ENCODE measurements at places on chromosomes 3 and 15.
A peak's percentile ranks its signal among the peaks of the same experiment; 100 is the strongest.

DNA sequence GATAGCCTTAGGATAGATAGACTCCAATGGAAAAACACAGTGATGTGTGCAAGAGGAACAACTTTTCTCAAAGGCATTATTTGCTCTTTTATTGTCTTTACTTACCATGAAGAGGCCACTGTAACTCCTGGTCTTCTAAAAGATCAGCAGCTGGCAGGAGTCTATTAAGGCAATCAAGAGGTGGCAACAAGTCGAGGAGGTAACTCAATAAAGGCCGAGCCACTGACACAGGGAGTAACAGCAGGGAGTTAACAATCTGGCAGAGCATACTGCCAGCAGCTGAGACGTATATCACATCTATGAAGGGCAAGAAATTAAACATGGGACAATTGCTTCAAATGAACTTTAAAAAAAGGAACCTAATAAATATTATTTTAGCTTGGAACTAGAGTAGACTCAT, 106.2 kb downstream of the HERC1 start:
- no peak for DNase-seq

DNA sequence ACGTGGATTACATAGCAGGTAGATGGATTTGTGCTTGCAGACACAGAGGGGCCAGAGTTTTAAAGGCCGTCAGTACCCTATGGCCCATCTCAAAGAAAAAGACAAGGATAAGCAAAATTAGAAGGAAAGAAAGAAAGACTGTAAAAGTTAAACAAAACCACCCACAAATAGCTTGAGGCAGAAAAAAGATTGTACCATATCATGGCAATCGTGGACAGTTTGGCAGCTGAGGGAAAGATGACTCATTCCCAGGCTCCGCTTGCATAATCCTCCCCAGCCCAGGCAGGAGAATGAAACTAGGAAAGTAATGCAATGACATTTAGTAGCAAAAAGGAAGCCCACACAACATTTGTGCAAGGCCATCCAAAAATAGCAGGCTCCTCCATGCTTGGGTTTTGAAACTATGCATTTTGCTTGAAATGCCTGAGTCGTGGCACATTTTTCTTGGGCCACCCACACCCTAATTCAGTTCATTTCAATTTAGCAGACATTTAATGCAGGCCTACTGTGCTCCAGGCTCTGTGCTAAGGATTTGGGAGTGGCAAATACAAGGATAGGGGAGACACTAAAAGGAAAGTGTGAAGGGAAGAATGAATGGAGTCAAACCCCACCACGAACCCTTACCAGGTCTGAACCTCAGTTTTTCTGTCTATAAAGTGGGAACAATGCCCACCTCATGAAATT, 40.9 kb upstream of the SMAD3 start:
- DNase-seq: peak; percentile 91

GRCh38 chr15:80105595-80105994, 46.1 kb downstream of the ZFAND6 start:
- DNase-seq: peak; percentile 13

- DNase-seq: no peak
Measured at GRCh38 chr15:31330111-31330785, 3.6 kb downstream of the KLF13 start.

DNA sequence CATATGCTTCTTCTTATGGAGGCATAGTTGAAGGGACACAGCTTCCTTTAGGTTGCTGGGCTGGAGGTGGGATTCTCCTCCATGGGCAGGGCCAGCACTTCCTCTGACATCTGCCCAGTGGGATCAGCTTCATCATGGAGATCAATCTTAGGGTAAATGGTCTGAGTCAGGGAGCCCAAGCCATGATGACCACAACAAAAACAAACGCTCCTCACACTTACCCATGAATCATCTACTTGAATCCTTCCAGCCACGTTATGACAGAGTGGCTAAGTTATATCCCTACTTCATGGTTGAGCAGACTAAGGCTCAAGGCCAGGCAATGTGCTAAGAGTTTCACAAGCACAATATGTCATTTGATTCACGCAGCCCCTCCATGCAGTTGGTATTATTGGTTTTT, 87.2 kb upstream of the NMNAT3 start:
- DNase-seq: peak; percentile 29

DNA sequence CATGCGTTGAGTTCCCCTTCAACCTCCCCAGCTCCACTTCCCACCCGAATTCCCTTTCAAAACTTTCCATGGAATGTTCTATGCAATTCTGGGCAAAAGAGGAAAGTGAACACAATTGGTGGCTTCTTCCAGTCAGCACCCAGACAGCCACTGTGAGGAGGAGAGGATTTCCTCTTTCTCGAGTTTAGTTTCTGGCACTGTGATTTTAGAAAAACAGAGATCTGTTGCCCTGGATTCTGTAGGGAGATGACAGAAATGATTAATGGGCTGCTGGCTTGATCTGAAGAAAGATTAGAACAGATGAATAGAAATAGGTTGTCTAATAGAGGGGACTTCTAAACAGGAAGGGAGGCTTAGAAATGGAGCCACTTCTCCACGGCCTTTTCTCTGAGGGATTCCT, 172.0 kb downstream of the MCTP2 start:
- DNase-seq: no peak

DNA sequence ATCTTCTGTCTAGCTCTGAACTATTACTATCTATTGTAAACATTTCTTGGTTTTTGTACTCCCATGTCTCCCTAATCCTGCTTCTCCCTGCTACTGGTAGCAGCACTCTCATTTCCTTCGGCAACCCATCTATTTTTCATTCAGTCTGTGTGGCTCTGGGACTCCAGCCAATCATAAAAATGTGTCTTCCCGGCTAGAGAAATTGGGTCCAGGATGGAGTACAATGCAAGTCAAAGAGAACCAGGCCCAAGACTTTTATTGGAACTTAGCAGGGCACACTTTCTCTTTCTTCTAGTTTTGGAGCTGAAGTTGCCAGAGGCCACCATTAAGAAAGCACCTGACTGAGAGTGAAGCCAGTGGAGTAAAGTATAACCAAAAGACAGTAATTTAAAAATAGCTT, 22.8 kb upstream of the ARHGEF26 start:
- no peak for DNase-seq

DNA sequence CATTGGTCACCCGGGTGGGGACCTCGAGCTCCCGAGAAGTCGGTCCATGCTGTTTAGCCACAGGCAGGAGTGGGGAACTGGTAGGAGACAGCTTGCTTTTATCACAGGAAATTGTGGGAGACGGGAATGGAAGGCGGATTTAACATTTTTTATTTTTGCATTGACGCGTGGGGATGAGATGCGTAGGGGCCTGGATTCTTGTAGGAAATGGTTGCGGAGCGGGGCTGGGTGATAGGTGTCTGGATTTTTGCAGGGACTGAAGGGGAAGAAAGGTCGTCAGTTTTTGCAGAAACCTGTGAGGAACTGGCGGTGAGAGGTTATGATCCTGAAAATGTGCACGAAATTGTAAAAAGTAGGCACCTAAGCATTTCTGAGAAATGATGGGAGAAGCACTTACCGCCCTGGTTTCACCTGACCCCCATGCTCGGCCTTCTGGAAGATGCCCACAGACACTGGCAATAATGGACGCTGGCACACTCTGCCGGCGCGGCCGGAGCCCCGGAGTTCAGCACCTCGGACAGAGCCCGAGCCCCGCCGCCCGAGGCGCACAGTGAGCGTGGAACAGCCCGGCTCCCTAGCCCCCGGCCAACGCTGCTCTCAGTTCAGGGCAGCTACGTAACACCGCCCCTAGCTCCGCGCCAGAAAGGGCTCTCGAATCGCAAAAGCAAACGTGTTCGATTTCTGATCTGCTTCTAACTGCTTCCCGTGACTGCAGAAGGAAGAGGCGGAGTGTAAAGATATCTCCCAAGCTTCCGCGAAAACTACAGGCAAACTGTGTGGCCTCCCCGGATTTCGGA, 928 bp downstream of the ANKRD34C start:
- no peak for DNase-seq

- no peak for DNase-seq
Measured at GRCh38 chr3:87002346-87002745, 11.4 kb upstream of the VGLL3 start.

GRCh38 chr3:53287131-53287629, 31.4 kb upstream of the TKT start:
- DNase-seq: peak; percentile 11

DNA sequence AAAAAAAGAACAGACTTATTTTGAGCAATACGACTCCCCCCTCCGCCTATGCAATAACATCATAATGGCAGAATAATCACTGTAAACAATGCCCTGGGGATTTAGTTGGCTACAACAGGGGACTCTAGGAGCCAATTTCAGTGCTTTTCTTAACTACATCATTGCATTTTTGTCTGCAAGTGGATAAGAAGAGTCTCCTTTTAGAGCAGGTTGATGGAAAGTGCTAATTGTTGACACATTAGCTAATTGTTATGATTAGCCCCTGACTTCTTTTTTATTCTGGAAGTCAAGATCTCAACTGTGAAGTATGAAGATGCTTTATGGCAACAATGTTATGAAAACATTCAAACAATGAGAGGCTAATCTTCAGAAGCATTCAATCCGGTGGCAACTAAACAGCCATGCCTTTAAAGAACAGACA, 121.2 kb downstream of the MECOM start:
- DNase-seq: no peak

DNA sequence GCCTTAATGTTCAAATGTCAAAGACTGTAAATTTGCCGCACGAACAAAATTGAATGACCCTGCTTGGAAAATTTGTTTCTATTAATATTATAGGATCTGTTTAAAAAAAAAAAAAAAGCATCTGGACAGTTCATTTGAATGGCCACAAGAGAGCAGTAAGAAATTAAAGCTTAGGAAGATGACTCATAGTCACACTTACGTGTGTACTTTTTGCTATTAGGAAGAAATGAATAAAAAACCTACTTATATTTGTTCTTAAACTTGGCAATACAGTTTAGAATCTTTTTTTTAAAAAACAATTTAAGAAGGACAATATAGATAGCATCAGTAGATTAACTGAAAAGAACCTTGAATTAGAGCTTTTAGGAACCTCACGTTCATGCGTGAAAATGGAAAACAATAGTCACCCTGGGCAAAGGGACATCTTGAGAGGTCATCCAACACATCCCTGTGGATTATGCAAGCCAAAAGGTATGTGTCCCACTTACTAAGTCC, 621.8 kb downstream of the MECOM start:
- no peak for DNase-seq

- no peak for DNase-seq
Measured at GRCh38 chr3:79012946-79013362, 754.8 kb downstream of the ROBO1 start.

DNA sequence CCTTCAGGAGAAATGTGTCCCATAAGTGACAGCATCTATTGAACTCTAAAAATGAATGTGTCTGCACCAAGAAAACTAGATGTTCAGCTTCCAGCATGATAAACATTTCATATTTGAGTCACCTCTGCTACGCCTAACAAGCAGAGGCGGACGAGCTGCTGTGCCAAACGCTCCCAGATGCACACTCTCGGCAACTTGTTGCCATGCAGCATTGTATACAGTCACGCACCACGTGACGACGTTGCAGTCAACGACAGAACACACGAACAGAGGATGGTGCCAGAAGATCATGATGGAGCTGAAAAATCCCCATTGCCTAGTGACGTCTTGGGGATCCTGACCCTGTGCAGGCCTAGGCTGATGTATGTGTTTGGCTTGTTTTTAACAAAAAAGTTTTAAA, 137.5 kb downstream of the XXYLT1 start:
- DNase-seq: peak; percentile 70

DNA sequence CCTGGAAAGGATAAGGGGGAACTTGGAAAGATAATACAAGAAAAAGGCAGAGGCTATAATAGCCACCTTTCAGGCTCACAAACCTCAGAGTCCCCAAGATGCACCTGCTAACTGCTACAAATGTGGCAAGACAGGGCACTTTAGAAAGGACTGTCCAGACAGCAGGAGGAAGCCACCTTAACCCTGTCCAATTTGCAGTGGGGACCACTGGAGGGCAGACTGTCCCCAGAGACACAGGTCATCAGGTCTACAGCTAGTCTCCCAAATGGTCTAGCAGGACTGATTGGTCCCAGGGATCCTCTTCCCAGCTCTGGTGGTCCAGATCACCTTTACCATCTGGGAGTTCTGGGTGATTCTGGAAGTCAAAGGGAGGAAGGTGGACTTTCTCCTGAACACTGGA, 882.5 kb upstream of the GBE1 start:
- no peak for DNase-seq

DNA sequence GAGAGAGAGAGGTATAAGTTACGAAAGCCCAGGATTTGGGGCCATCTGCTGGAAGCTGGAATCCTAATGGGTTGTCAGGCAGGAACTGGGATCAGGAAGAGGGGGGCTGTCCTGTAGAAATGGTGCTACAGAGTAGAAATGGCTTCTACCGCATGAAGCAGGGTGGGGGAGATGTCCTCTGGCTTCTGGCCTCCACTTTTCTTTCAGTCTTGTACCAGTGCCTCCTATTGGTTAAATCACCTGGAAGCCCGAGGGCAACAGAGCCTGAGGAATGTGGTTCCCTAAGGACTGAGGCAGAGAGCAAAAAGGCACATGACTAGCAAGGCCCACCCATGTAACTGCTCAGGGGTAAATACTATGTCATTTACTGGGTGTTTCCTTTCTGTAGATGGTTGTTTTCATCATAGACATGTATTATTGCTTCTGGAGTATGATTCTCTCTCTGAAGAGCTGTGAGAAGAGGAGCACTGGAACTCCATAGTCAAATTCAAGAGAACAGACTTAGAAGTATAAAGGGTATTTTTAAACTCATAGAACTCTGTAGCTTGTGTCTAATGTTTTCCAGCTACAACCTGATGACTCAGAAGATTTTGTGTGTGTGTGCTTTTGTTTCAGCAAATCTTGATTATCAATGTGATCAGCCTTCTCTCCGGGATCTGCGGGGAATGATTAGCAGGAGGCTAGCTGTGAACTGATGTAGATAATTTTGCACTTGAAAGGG, 20.2 kb upstream of the MITF start:
- no peak for DNase-seq

- DNase-seq: no peak
Measured at GRCh38 chr3:82033186-82033585, 271.7 kb upstream of the GBE1 start.

DNA sequence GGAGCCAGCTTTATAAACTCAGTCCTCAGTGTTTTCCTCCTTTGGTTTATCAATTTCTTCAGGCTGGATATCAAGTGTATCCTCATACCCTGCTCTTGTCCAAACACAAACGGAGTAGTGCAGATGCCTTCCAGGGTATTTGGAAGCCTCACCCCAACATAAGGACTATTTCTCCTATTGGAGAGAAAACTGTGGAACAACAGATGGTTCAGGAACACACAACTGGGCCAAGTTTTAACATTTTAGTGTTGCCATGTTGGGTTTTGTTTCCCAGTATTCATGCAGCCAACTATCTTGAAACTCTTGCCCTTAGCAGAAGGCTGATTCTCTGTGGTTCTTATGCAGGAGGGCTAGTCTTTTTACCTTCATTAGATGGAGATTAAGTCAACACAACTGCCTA, 398.1 kb downstream of the GABRB3 start:
- DNase-seq: no peak

- DNase-seq: no peak
Measured at GRCh38 chr15:74790080-74790916, 8.4 kb downstream of the CSK start.

DNA sequence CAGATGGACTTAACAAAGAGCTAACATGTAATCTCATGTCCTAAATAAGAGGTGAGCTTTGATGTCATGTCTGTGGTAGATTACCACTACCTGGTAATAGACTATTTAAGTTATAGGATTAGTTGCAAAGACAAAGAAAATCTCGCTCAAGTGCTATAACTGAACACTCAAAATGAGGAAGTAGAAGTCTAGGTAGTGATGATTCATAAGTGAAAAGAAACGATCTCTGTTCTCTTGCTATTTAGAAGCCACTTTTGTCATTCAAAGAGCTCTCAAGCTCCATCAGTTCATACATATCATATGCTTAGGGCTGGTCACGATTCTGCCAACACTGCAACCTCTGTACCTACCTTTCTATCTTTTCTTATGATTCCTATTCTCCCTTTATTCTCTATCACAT, 110.9 kb downstream of the EDEM1 start:
- DNase-seq: no peak
